ENCODE measurements at places on chromosomes 5 and 9.

GRCh38 chr9:132846109-132846917 lies 31.8 kb downstream of the AK8 start:
- no peak for DNase-seq

DNA sequence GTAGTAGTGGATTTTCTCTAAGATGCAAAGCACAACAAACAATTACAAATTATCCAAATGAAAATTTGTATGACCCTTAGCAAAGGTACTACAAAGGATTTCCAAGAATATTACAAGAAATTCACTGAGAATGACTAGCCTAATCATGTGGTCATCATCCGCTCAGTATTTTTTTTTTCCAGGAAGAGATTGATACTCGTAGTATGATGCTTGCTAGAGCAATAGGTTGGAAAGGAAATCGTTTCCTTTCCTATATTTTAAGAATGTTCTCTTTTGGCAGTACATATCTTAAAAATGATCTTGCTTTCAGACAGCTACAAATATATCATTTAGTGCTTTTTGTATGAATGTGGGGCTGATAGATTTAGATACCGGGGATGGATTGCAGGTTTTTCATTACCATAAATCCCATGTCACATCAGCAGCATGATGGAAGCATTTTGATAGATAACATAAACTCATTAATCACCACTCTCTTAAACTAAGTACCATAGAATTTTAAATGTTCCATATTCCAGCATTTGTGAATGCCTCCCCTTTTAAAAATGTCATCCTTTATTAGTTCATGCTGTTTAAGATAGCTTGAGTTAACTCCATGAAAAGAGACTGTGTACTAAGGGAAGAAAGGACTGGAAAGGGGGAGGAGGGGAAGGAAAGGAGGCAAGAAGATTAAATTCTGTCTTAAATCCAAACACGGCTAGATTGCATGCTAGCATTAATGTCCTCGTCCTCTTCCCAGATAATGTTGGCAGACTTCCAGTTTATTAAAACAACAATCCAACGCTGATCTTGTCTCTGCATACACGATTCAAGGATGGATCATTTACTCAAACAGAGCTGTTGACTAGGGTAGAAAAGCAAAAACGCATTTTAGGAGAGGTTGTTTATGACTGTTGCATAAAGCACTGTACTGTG lies 311.7 kb upstream of the ZNF608 start:
- no peak for DNase-seq

DNA sequence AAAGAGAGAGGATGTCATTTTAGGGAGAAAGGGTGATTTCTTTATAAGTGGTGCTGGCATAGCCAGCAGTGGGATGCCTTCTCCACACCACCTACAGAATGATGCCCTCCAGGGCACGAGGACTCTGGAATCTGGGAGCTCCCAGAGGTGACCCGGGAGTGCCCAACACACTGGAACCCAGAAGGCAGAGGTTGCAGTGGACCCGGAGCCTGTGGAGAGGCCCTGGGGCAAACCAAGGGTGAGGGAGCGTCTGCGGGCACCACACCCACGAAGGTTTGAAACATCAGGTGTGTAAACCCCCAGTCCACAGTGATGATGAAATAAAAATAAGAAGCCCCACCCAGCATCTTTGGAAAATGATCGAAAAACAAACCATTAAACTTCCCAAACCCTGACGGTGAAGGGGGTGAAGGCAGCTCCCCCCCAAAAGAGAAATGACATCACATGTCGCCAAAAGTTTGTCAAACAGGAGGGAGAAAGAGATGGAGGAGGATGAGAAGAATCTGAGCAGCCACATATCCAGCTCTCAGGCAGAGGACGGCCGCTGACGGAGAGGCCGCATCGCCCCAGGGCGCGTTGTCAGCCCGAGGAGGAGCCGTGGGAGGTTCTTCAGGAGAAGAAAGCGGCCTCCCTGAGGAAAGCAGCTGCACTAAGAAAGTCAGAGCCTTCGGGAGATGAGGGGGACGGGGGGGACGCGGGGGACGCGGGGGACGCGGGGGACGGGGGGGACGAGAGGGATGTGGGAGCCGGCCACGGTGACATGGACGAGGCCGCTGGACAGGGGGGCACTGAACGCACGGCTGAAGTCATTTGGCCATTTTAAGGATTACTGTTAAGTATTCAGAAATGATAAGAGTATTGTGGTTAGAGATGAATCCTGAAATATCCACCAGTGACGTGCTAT lies 43.1 kb upstream of the NSMF start:
- no peak for DNase-seq

- DNase-seq, result no peak
Measured at GRCh38 chr5:9644630-9645029, 14.5 kb upstream of the TAS2R1 start.

DNA sequence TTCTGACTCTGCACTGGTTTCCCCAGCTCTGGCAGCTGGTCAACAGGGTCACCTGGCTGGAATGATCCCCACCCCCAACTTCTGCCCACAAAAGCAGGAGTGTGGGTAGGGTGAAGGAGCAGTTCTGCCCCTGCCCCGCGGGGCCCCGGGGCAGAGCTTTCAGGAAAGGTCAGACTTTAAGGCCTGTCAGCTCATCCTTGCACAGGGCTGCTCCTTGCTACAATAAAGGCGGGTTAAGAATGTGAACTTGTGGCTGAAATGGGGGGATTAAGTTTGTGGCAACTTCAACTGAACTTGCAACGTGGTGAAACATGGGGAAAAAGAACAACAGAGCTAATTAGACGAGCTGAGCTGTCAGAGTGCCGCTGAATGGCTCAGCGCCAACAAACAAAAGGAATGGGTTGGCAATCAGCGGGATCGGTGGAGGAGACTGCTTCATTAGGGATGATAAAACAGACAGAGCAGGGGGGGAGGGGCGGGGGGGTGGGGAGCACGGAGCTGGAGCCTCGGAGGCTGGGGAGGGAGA lies 50.8 kb downstream of the CRB2 start:
- no peak for DNase-seq

GRCh38 chr5:155905364-155905763 lies 421.6 kb upstream of the SGCD start:
- no peak for DNase-seq

GRCh38 chr9:75713335-75713734 lies 177.1 kb upstream of the PCSK5 start:
- DNase-seq, result no peak

GRCh38 chr5:123154886-123155445 lies 65.9 kb downstream of the PRDM6 start:
- DNase-seq, result no peak

DNA sequence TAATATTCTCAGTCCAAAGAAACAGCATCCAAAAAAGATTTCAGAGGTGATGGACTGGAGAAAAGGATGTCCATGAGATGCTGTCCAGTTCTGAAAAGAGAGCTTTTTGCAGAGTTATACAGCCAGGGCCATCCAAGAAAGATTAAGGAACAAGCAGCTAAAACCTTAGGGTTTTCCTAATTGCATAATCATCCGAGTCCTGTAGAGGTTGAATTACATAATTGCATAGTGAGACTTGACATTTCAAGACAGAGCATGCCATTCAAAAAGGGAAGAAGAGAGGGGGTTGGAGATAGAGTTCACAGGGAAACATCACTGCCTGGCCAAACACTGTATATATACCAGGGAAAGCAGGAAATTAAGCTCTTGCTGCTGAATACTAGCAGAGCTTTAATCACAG lies 1729.2 kb upstream of the WWC1 start:
- DNase-seq, result no peak
